ENCODE measurements at places on chromosomes 7 and 10.

GRCh38 chr7:75565132-75565837 lies 73.2 kb downstream of the SPDYE5 start:
- DNase-seq: no peak

DNA sequence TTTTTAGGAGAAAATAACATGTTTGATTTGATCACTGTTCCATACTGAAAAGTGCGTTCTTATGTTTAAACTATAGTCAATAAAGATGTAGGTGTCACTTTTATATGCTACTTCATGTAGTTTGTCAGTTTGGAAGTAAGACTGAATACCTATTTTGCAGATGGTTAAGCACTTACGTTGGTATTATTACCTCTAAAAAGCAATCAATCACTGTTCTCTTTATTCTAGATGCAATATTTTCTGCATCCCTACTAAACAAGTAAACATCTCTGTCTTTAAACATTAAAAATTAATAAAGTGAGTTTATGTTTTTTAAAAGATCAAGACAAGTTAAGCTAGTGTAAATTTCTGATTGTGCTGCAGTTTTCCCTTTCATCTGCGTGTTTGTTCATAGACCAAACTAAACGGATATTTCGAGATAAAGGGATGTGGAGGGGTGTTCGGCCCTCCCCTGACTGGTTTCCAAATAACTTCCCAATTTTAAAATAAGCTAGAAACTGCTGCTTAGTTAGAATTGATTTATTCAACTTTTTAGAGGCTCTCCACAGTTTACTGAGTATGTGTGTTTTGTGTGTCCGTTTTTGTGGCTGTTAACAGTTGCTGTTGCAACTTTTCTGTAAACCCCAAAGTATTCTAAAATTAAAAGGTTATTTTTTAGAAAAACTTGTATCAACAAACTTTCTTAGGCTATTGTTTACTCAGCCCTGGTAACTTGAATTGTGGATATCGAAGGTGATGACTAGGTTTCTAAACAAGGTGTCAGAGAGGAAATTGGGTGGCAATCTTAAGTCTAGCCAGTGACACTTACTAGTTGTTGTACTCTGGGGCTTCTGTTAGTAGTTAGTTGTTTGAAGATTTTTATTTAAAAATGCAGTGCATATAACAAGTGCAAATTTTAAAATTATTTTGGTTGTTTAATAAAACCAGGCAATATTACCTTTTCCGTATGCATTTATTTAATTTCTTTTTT lies 974 bp downstream of the KIF11 start:
- no peak for DNase-seq

DNA sequence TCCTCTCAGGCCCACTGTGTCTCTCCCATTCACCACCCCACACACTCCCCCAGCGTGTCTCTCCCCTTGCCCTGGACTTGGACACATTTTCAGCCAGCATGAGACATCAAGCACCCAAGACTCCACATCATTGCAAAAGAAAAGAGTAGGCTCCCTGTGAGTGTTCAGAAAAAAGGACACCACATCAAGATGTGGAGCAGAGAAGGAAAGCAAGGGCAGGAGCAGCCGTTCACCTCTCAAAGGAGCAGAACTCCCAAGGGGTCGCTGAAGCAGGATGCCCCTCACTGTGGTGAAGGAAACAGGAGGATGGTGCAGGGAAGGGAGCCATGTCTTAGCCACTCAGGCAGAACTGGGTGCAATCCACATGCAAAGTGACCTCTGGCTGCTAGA lies 89.9 kb upstream of the MACROH2A2 start:
- DNase-seq: no peak

DNA sequence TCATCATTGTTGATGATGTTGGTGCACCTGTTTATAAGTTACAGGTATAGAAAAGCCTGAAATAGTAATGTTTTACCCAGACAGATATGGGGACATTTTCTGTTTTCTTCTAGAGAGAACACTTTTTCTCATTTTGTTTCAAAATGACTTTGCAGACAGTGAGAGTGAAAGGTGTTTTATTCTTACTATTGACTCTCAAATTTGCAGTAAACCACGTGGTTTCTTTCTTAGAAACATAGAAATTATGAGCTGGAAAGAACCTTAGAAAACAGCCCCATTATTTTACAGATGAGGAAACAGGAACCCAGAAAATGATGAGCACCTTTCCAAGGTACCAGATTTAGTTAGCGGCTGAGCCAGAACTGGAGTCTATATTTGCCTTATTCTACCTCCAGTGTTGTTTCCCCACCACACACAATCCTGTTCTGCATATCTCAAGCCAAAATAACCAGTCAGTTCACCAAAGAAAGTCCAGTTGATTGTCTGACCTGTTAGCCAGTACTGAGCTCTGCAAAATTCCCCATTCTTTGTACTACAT lies 138.9 kb upstream of the AHR start:
- DNase-seq: no peak

- no peak for DNase-seq
Observed at GRCh38 chr7:149669121-149669818, 104.1 kb downstream of the ZNF467 start.

GRCh38 chr7:69860486-69860885 lies 262.2 kb downstream of the AUTS2 start:
- no peak for DNase-seq
